ENCODE measurements at places on chromosomes 5 and 9.

- no peak for DNase-seq
These were observed 6.4 kb upstream of the PLPP1 start for GRCh38 chr5:55541056-55541635.

DNA sequence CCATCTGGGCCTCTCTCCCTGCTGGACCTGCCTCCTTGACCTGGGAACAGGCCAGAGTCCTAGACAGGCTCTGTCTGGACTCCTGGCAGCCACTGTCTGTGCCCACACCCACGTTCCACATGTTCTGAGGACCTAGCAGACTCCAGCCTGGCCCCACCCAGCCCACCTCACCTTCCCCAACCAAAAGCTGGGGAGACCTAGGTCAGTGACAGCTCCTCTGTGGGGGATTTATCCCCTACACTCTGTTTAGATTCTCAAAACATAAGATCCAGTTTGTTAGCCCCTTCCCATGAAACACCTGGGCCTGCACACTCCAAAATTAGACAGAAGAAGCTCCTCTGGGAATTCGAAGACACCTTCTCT is 59.8 kb upstream of the ADAMTS2 start:
- DNase-seq = no peak

- DNase-seq = no peak
These were observed 47.2 kb downstream of the GLDC start for GRCh38 chr9:6598249-6598725.

DNA sequence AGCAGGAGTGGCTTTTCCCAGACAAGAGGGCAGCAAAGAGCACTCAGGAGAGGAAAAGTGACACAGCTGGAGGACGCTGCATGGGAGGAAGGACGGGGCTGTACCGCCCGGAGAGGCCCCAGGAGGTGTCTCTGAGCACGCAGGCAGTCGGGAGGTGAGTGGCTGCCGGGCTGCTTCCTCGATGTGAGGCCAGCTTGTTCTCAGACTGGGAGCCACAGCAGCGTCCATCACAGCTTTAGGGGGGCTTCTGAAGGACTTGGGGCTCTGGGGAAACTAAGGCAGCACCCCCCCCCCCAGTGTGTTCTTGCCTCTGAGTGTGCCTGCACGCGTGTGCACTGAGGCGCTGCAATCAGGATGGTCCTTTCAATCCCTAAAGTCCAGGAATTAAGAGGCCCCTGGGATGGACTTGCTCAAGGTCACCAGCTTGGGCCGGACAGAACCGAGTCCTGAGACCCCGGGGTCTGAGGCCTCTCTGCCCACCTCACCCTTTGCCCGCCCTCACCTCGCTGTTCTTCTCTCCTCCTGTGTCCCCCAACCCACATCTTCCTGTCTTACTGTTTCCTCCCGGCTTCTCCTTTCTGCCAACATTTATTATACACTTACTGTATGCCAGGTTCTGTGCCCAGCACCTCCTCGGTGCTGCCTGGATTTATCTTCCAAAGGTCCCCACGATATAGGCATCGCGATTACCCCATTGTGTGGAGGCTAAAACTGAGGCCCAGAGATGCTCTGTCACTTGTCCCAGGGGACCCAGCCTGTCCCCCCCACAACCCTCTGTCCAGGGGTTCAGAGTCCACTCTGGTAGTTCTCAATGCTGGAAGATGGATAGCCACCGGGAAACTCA is 32.9 kb downstream of the FAM163B start:
- DNase-seq = no peak

DNA sequence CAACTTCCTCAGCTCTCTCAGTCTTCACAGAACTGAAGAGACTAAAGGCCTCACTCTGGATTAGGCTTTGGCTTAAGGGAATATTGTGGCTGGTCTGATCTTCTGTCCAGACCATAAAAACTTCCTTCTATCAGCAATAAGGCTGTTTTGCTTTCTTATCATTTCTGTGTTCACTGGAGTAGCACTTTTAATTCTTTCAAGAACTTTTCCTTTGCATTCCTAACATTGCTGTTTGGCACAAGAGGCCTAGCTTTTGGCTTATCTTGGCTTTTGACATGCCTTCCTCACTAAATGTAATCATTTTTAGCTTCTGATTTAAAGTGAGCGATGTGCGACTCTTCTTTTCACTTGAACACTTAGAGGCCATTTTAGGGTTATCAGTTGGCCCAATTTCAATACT is 88.7 kb upstream of the ACOT12 start:
- no peak for DNase-seq

- no peak for DNase-seq
These were observed 68.1 kb upstream of the ABL1 start for GRCh38 chr9:130766927-130767307.

DNA sequence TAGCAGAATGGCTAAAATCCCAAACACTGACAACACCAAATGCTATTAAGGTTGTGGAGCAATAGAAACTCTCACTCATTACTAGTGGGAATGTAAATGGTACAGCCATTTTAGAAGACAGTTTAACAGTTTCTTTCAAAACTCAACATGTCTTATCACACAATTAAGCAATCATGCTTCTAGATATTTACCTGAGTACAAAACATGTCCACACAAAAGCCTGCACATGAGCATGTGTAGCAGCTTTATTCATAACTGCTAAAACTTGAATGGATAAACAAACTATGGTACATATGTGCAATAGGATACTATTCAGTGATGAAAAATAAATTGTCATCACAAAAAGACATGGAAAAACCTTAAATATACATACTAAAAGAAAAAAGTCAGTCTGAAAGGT is 31.5 kb downstream of the SLC25A46 start:
- no peak for DNase-seq

- DNase-seq = no peak
These were observed 36.1 kb downstream of the HMCN2 start for GRCh38 chr9:130301483-130302286.

DNA sequence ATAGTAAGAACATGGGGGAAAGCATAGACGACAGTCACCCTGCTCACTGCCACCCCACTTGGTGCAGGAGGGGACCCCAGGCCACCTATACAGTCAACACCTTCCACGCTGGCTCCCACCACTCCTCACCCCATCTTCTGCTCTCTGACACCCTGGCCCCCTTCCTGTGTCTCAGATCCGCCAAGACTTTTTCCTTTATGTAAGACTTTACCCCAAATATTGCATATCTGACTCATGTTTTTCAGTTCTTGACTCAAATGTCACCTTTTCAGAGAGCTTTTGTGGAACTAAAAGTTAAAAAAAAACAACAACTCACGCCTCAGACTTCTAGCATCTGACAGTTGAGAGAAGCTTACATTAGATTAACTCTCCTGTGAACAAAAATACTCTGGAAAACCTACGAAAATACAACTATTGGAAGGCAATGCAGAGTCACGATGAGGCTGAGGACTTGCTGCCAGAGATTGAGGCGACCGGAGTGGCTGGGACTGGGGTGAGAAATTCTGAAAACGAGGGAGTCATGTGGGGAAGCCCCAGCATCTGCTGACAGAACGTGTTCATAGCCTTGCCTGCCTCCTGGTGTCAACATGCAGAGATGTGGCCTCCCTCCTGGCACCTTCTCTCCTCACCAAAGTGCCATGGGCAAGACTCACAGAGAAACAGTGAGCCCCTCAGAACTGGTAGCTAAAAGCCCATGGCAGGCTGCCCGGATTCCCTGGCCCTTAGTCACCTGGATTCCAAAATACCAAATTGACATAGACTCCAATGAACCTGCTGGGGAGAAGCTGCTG is 22.4 kb upstream of the FCN2 start:
- DNase-seq = no peak

DNA sequence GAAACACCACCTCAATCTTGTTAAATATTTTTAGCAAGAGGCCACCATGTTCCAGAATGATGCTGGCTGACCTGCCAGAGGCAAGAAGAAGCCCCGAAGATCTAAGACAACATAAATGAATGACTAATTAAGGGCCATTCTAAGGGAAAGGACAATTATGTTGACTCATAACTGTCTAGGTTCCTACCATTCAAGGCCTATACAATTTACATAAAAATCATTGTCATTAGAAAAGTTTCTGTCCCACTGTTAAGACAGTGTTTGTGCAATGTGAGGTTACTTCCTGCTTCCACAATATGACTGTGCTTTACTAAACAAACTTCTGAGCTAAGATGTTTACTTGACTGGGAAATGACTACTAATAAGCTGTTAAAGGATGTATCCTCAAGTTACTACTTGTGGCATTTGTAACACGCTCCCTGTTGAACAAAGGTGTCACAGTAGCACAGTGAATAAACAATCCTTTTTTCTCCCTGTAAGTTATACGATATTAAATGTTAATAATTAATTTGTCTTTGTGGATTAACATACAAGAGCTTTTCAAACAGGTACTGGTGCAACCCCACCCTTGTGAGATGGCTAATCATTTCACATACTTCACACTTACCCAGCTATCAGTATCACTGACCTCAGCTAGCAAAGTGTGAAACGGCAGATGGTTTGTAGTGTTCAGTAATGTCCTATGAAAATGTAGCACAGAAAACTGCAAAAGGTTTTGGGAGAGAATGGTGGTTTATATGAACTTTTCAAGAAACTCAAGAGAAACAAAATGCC is 195.8 kb downstream of the EFNA5 start:
- no peak for DNase-seq

DNA sequence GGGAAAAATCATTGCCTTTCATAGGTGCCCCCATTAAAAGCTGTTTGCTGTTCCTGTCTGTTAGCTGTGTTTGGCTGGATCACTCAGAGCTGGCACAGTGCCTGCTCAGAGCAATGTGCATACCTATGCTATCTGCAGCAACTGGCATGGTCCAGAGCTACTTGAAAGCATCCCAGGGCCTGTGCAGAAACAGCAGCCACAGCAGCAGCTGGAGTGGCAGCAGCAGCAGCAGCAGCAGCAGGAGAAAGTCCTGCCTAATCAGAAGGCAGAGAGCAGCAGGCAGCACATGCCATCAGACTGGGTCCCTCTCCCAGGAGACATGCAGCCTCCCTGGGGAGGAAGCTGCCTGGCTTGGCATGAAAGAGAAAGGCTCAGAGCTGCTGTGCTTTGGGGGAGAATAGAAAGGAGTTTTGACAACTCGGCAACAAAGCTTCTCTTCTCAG is 243.8 kb upstream of the WWC1 start:
- no peak for DNase-seq

GRCh38 chr9:120353506-120353905 is 226.5 kb downstream of the CDK5RAP2 start:
- no peak for DNase-seq

DNA sequence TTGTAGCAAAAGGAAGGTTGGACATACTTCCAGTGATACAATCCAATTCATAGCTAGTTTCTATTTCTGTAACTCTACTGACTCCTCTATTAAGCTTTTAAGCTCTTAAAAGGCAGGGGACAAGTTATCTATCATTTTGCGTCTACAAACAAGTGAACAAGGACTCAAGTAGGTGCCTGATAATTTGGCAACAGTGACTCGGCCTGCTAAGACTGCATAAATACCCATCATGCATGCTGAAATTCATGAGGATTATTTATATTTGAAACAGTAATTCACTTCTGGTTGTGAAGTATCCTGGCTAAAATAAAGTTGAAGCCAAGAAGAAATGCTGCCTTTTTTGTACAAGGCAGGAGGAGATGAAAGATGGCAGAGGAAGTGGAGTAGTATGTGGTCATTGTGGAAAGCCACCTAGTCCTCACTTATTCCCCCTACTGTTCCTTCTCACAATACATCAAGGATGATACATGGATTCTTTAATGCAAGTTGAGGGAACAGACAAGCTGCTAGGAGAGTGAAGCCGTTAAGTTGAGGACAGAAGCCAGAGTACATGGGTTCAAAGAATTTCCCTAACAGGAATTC is 74.0 kb downstream of the MRPS27 start:
- no peak for DNase-seq
